Hypothalamus (tissue), 51 donors: ENCODE measurements at places on chromosomes 12 and 14.

- DNase-seq = no peak
Observed at GRCh38 chr14:79656496-79656895, 554.8 kb downstream of the DIO2 start.

GRCh38 chr12:114669401-114670290 is 14.3 kb downstream of the TBX3 start:
- DNase-seq = no peak

DNA sequence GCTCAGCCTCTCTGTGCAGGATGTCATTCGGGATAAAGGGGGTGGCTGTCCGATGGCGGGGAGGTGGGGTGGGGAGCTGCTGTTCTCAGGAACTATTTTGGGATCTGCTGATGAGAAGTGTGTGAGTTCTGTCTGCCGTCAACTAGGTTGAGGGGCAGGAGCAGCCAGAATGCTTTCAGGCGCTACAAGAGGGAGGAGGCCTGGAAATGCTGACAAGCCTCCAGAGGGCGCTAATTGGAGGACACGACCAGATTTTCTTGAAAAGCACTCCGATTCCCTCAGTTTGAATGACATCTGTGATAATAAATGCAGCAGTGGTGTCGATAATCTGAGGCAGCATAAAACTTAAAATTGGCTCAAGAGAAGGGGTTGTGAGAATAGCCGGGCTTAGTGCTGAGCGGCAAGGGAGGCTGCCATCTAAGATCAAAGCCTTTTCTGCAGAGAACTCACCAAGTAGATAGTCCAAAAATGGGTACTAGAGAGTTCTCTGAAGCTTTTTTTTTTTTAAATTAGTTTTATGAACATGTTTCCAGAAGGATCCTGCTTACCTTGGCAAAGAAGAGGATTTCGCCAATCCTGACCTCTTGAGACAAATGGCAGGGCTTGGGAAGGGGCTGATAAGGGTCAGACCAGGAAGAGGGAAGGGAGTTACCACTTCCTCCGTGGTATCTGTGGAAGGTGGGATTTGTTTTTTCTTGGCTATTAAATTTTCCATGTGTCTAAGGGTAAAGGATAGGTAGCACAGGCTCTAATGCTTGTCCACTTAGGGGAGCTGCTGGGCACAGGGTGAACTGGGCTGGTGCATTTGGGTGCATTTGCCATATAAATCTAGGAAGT is 94.4 kb downstream of the CRACR2A start:
- no peak for DNase-seq

DNA sequence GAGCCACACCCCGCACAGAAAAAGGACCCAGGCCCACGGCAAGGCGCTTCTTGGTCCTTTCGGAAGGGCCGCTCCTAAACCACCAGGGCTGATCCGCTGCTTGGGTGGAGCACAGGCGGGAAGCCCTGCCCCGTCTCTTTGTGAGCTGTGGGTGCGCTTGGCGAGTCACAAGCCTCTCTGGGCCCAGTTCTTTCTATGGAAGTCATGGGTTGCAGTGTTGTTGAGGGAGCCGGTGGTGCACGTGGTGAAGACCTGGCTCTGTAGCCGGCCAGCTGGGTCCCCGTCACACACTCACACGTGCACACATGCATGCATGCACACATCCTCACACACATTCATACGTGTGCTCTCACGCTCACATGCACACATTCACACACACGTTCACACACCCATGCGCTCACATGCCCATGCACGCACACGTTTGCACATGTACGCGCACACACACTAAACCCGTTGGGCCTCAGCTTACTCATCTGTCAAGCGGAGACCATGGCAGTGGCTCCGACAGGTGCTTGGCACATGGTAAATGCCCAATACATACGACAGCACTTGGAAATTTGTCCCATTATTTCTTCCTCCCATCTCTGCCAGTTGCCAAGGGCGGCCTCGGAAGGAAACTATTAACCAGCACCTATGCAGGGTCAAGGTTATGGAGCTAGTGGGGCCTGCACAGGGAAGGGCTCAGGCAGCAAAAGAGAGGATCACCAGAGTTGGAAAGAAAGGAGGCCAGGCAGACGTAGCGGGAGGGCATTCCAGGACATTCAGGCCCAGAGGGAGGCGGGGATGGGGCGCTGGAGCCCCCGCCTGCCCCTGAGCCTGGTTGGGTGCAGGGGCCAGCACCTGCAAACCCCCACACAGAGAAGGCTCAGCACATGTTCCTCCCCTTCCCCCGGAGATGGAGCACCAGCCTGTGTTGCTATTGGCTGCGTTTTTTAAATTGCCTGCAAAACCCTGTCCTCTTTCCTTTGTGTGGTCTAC is 96.9 kb downstream of the SETD3 start:
- no peak for DNase-seq

- DNase-seq = no peak
Observed at GRCh38 chr12:93243689-93244513, 133.8 kb upstream of the NUDT4 start.

DNA sequence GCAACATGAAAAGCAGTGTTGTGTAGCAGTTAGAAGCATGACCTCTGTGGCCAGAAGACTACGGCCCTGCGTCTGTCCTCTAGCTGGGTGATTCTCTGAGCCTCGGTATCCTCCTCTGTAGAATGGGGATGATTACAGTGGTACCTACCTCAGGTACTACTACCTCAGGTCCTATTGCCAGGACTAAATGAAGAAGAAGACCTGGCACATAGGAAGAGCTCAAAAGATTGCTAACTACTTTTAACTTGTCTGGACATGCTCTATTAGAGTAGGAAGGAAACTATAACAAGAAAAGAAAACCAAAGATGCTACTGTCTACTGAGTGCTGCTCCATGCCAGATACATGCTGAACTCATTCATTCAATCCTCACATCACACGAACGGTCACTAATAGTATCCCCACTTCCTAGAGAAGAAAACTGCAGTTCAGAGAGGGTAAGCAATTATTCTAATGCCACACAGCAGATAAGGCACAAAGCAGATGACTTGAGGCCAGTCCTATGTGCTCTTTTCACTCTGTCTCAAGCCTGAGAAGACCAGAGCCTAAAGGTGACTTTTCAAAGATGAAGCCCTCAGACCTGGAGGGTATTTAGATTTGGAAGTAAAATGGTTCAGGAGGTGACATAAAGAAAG is 108.1 kb upstream of the HIF1A start:
- DNase-seq = no peak

GRCh38 chr12:55741931-55742680 is 816 bp upstream of the GDF11 start:
- no peak for DNase-seq

DNA sequence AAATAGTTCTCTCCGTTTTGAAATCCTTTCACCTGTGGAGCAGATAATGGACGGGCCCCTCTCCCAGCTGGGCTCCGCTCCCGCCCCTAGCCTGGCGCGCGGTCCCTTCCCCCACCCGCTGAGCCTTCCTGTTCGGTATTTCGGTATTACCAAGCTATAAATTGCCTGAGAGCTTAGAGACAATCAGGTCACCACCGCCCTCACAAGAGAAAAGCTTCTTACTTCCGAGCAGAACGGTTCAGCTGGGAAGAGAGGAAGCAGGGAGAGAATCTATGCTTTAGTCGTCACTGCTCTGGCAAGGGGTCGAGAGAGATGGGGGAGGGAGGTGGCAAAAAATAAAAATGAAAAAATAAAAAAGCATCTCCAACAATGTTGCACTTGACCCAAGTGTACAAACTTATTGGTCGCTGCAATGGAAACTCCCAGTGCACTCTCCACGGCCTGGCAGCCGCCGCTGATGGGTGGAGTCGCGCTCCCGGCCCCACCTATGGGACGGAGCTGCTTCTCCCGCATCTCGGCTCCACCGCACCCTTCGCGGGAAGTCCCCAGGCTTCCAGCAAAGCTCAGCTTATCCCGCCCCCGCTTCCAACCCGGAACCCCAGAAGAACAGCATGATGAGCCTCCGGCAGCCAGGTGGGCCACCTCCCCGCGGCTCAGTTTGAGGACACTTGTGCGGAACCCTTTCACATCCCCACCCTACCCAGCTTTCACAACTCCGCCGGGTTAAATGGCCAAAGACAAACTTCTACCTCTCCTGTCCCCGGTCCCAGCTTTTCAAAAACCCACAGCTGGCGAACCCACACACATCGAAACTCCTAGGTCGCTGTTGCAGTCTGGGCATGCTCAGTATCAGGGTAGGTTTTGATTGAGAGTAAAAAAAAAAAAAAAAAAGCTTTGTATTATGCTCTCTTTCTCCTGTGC is 832 bp upstream of the SYT1 start:
- no peak for DNase-seq

- DNase-seq = no peak
Observed at GRCh38 chr14:75847584-75847983, 134.2 kb downstream of the TGFB3 start.

- DNase-seq = no peak
Observed at GRCh38 chr14:99127651-99128167, 144.3 kb downstream of the BCL11B start.

DNA sequence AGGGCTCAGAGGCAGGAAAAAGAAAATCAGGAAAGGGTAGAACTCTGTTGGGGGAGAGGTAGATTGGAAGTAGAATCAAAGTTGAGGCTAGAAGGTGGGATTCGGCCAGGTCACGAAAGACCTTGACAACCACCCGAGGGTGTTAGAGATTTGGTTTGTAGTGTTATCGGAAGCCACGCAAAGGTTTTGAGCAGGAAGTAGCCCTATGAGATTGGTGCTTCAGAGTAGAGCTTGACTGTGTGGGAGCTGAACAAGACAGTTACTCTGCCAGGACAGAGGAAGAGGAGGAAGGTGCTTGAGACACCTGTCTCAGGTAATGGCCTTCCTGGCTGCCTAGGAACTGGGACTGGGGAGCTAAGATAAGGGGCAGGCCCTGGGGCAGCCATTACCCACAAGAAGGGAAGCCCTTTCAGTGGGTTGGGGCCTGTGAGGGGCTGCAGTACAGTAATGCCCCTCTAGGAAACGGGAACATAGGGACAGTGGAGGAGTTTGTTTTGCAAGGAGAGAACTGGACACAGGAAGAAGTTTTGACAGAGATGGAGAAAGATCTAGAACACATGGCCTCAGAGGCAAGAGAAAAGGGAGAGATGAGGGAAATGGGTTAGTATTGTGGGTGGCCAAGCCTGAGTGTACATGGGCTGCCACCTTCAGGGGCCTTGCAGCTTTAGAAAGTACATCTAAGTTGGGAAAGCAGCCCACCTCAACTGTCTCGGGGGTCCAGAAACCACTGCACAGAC is 73.5 kb downstream of the RIN3 start:
- DNase-seq = no peak

- no peak for DNase-seq
Observed at GRCh38 chr12:3086729-3087323, 9.6 kb downstream of the TSPAN9 start.

- no peak for DNase-seq
Observed at GRCh38 chr14:56247495-56248200, 129.4 kb downstream of the PELI2 start.

DNA sequence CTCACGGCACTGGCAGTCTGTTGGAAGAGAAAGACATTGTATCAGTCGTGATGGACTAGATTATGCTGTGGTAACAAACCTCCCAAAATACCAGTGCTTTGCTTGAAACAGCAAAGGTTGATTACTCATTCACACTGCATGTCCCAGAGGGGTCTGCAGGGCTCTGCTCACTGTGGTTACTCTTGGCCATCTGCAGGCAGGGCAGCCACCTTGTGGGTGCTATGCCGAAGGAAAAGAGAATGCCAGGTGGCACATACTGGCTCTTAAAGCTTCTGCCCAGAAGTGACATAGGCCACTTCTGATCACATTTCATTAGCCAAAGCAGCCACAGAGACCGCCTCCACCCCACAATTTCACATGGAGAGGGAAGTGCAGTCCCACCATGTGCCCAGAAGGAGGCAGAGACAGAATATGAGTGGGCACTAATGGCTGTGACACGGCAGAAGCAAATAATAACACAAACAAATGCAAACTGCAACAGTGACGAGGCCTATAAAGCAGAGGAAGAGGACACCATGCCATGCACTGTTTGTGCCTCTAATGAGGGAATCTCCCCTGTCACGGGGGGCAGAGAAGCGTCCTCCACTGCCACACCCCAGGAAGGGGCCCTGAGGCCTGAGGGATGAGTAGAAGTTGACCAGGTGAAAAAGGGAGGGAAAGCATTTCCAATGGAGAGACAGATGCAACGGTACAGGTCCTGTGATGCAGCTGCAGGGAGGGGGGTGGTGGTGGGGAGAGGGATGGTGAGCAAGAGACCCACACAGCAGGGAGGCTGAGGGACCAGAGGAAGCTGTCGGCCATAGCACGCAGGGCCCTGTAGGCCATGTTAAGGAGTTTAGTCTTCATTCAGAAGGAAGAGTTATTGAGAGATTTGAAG is 51.7 kb upstream of the KICS2 start:
- no peak for DNase-seq

DNA sequence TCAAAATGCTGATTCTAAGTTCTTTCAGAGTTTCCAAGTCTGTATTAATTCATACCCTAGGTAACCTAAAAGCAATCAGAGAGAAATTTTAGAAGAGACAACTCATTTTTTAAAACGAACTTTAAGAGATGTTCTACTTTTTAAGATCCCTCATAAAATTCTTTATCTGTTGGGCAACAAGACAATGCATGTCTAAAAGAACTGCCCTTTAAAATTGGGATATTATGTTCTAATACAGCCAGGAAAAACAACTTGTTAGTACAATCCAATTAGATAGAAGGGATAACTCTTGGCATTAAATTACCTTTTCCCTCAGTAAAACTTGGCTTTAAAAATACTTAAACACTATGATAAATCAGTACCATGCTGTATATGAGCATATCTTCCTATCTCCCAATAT is 15.6 kb downstream of the DICER1 start:
- DNase-seq = no peak

GRCh38 chr12:10364815-10365622 is 24.8 kb downstream of the KLRK1 start:
- peak; percentile 87 for DNase-seq
